Myocyte (in vitro differentiated cells): ENCODE measurements at places on chromosomes 1 and 21. TPM values are rescaled to one million over a fixed set of nuclear protein-coding genes. Genes with fewer than 3 reads are reported as not detected.
A peak's percentile ranks its signal among the peaks of the same experiment; 100 is the strongest.

- peak; percentile 29 for DNase-seq
These were observed 86.6 kb upstream of the C1orf87 start for GRCh38 chr1:60160141-60160540.

Gene CASZ1
- 11.6 and 20.8 TPM in 2 replicates for total RNA-seq

DNA sequence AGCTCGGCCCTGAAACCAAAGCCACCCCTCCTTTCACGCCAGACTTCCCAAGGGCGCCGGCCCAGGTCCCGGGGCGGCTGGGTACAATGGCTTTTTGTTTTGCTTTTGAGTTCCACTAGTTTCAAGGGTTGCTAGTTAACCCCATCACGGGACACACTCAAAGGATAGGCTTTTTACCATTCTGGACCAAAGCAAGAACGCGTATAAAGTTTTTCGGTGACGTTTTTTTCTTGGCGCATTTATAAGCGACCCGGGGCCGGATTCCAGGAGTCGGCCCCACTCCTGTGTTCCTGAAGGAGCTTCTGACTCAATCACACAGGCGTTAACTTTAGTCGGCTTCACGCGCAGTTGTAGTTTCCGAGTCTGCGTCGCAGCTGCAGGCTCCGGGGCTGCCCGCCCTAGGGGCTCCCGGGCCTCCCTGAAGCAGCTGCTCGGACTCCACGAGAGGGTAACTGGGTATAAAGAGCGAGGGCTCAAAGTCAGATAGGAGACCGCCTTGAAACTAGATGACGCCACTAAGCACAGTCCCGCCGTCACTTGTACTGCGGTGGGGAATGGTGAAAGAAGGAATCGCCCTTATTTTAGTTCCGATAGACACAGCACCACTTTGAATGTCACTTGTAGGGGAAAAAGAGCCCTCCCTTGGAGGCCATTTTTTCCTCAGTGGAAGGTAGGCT, 707 bp upstream of the KLHL21 start:
- peak; percentile 95 for DNase-seq

Gene TSPEAR
- not detected in 2 replicates for total RNA-seq

GRCh38 chr1:175274368-175274767, 81.8 kb upstream of the KIAA0040 start:
- no peak for DNase-seq

GRCh38 chr1:23527366-23527765, 3.7 kb downstream of the E2F2 start:
- DNase-seq: no peak

DNA sequence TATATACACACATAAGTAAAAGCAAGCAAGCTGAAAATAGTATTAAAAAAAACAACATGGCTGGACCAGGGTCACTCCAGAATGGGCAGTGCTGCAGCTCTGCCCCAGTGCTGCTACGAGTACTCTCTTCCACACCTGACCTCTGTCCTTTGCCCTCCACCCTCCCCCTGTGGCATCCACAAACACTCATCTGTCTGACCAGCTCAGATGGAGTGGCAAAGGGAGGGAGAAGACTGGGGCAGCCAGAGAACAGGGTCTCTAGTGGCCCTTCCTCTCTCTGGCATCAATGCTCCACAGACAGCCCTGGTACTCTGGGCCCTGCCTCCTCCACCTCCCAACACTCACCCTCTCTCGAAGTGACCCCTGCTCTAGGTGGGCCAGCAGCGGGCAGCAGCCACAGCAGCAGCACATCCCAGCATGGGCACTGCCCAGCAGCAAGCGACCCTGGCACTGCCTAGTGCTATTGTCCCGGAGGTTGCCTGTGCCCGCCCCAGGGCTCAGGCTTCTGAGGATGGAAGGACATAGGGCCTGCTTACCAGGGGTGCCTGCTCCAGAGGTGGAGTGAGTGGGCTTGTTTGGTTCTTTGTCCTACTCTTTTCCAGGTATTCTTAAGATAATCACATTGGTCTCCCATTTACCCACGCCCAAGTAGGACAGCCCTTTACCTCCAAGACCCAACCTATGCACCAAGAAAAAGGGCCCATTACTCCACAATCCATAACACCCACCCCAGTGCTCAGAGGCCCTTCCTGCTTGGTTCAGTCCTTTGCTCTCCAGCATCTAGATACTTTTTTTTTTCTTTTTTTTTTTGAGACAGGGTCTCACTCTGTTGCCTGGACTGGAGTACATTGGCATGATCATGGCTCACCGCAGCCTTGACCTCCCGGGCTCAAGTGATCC, 6.2 kb downstream of the ARHGEF2 start:
- no peak for DNase-seq

Gene MYBPH
- total RNA-seq: 1,679 and 2,440 TPM in 2 replicates

DNA sequence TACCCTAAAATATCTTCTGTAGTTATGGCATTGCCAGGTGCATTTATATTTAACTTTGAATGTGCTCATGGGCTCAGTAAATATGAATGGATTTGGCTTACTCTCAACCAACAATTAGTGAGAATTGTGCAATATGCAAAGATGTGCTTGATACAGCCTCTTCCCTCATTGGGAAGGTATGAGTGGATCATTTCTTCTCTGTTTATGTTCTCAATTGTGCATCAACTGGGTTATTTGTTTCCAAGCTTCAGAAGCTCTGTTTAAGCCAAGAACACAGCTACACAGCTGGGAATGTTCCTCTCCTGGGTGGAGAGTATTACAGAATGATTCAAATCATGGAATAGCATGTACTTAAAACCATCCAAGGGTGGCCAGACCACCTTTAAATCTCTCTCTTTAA, 17.6 kb upstream of the MAP1LC3C start:
- DNase-seq: no peak

DNA sequence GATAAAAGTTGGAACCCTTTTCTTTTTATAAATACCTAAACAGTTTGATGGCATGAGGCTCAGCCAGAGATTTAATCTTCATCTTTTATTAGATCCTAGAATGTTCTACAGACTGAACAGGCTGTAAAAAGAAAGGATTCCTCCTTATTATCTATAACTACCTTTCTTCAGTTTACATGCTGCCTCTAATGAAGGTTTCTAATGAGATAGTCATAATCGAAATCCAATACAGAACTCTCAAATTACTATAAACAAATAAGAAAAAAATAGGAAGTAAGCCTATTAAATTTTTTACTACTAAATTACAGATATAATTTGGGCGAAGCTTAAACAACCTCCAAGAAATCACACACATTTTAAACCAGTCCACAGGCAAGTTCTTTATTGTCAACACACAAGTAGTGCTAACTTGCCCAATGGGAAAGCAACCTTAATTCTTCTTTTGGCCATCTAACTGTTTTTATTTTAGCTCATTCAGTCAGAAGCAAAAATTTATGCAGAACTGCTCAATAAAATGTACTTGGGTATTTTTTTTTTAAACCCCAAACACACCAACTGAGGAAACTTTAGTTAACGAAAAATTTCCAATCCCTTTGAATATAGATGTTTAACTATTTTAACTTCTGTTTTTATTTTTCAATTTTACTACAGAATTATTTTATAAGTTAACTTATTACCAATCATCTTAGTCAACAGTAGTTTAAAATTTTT, 4.8 kb downstream of the WDR26 start:
- no peak for DNase-seq

DNA sequence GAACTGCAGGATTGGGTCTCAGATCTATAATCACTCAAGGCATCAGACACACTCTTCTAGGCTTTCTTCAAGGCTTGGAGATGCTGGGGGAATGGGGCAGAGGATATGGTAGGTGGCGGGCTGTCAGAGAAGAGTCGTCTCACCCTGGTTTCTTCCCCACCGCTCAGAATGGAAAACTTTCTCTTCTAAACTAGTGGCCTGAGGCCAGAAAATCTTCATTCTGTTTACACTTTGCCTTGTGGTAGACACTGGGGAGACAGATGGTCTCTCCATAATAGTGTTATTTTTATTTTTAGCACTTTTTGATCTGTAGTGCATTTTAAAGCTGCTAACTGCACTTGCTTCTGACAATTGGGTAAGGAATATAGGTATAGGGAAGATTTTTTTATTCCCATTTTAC, 2.6 kb downstream of the PRELP start:
- peak; percentile 45 for DNase-seq

Gene TTF2
- 11.6 and 11.8 TPM in 2 replicates for total RNA-seq

- DNase-seq: no peak
These were observed 30.9 kb downstream of the GPR137B start for GRCh38 chr1:236173174-236173767.

Gene KRTAP8-1
- not detected in 2 replicates for total RNA-seq

- DNase-seq: no peak
These were observed 42.9 kb downstream of the TNNT2 start for GRCh38 chr1:201334325-201335173.

DNA sequence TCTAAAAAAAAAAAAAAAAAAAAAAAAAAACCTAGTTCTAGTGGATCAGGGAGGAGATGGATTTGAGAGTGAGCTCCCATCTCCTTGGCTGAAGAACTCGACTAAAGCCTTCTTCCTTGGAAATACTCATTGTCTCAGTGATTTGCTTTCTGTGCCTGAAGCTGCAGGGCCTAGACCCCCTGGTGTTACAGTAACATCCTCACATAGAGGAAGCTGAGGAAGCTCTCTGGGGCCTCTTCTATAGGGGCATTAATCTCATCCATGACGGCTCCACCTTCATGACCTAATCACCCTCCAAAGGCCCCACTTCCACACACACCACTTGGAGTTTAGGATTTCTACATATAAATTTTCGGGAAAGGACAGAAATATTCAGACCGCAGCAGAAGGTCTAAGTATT, 95.9 kb upstream of the ETS2 start:
- no peak for DNase-seq
